ENCODE measurements at places on chromosomes 2 and 18.
A peak's percentile ranks its signal among the peaks of the same experiment; 100 is the strongest.

- no peak for DNase-seq
These were observed 307.4 kb upstream of the VWC2L start for GRCh38 chr2:214103276-214104001.

DNA sequence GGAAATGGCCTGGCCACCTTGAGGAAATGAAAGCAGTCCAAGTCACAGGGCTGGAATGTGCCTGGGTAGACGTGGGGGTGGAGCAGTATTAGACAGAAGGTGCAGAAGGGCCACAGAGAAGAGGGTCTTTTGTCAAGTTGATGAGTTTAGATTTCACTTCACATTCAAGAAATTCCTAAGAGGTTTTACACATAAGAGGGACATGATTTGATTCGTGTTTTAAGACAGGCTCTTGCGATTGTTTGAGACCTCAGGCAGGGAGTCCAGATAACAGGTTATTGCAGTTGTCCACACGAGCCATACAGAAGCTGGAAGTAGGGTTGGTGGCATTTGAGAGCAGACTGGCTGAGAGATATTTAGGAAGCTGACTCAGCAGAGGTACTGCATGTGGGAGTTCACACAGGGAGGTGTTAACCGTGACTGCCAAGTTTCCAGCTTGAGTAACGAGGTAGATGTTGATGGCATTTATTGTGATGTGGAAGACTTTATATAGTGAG lies 64.6 kb downstream of the NEB start:
- DNase-seq: no peak

GRCh38 chr2:181046833-181047232 lies 66.4 kb downstream of the UBE2E3 start:
- DNase-seq: no peak

DNA sequence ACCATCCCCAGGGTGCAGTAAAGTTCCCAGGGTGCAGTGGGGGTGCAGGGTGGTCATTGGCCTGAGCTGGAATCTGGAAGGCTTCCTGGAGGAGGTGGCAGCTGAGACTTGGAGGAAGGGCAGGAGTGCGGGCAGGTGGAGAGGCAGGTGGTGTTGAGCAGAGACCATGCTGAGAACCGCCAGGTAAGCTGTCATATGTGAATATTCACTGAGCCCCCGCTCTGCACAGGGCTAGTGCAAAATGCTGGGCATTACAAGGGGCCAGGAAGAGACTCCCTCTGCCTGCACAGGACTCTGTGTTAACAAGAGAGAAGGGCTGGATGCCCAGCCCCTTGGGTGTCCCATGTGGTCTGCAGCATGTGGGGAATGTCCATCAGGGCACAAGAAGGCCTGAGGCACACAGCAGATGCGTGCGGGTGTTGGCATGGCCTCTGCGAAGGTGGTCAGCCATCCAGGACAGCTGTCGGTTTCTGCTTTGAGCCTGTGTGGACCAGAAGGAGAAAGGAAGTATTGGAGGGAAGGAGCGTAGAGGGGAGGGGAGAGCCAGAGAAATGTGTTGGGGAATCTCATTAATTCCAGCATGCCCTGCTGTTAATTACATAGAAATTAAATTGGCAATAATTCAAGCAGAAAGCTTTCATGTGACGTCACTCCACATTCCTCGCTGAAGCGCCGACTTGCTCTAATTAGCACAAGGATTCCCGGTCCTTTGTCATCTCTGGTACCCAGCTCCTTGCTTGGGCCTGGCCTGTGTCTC lies 62.8 kb upstream of the OTOS start:
- DNase-seq: no peak

DNA sequence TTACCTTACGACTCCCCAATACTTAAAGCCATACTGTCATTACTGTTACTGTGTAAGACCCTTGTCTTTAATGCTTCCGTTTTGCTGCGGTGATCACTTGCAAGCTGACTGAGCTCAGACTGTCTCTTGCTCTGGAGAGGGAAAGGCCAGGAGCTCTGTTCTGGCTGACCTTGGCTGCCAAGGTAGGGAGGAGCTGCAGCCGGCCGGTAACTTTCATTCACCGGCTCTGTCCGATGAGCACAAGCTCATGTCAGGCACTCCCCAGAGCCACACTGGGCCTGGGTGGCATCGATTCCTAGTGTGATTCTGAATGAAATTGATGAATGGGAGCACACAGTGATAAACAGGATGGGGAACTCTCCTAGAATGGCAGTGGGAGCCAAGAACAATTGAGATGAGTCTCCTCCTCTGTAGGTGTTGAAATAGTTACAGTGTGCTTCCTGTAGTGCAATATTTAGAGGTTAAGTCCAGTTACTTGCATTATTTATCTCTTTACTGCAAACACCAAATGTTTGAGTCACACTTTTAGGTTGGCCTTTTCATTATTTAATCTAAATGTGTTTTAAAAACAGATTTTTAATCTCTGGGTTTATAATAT lies 100.9 kb downstream of the ATP9B start:
- DNase-seq: no peak

GRCh38 chr18:21389283-21389682 lies 147.3 kb downstream of the GREB1L start:
- no peak for DNase-seq

GRCh38 chr2:88692187-88692586 lies 714 bp downstream of the RPIA start:
- peak; percentile 19 for DNase-seq

DNA sequence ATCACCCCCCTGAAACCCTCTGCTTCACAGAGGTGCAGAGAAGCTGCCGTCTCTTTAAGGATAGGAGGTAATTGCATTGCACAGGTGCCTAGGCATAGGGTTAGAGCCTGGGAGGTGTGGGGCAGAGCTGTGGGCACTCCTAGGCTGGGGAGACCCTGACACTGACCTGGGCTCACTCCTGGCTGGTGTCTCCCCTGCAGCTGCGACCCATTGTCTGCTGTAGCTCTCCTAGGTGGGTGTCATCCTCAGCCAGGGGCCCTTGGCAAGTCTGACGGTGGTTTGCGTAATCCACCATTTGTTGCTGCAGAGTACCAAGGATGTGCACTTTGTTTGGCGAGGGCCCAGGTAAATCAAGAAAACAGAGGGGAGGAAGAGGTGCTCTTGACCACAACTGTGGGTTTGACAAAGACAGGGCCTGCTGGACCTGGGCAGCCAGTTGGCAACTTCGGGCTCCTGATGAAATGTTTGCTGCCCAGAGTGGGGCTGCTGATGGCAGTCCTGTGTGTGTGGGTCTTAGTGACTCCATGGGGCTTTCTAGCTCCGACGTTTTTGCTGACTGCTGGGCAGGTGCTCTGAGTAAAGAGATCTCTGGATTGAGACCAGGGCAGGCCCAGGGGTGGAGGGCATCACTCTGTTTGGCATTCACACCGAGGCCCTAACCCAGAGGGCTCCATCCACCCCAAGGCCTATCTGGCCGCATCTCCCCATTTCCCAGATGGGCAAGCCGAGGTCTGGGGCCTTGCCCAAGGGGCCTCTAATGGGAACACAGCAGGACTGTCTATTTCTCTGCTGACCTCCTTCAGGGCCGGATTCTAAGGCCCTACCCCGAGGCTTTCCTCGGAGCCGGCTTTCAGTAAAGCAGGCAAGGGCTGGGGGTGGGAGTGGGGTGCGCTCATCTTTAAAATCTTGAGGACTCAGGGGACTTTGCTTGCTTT lies 67.7 kb downstream of the EDAR start:
- no peak for DNase-seq

DNA sequence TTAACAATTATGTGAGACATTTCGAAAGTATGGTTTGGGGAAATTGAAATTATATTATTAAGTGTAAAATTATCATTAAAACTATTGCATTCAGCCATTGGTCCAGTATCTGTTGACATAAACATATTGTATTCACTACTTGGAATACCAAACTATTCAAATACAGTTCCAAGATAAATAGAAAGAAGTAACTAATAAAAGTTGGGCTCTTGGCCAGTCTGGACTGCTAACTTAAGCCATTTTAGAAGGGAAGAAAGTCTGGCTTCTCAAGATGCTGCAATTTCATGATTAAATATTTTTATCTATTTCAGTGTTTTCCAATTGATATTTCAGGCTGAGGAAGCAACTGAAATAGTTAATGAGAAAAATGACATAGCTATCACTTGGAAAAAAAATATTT lies 109.8 kb upstream of the CHRNA1 start:
- no peak for DNase-seq

GRCh38 chr2:186544255-186544675 lies 45.6 kb upstream of the ITGAV start:
- DNase-seq: no peak

GRCh38 chr2:25684577-25685473 lies 11.4 kb upstream of the DTNB start:
- DNase-seq: no peak

DNA sequence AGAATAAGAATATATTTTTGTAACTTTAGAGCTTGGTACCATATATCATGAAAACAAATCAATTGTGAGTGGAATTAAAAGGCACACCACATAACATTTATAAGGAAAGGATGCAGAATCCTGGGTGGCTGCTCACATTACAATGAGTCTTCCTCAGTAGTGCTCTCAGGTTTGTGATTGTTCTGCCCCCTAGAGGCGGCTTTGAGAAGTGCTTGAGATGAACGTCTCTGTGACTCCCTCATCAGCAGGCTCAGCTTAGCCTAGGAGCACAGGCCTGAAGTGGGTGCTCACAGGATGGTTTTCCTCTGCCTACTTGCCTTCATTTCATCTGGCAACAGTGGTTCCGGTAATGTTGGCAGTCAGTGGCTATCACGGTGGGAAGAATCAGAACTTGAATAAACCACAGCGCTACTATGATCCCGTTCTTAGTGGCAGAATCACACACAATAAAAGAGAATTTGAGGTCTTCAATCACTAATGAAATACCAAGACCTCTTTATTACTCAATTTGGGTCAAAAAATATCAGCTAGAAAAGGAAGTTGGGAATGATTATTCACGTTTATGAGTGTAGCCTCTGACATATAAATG lies 38.1 kb upstream of the B4GALT6 start:
- peak; percentile 60 for DNase-seq

- DNase-seq: no peak
These were observed 168.7 kb downstream of the SETBP1 start for GRCh38 chr18:44849361-44849760.

DNA sequence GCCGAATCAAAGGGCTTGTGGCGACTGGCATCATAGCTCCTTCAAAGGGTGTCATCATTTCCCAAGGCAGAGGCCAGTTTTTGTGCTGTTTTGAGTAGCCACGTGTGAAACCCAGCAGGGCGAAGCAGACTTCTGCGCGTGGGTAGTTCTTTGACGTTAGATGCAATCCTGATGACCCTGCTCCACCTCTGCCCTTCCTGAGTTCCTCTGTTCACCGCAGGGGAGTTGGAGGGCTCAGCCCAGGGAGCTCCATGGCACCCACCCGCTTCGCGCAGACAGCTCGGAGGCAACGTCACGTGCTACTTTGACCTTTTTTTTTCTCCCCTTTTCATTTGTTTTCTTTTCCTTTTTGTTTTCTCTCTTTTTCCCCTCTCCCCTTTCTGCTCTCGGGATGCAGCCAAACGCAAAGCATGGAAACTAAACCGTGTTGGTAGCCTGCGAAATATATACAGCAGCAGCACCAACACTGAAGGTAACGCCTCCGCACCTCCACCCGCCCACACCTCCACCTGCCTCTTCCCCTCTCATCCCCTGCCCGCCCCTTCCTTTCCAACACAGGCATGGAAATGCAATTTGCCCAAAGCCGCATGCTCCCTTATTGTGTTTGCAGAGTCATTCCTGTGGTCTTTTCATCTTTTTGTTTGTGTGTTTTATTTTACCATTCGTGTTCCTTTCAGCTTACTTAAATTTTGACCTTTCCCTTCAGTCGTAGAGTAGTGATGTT lies 153.6 kb downstream of the GBX2 start:
- DNase-seq: no peak
